Muscle of arm (tissue), 14 donors: ENCODE measurements at places on chromosomes 5 and 9.
A peak's percentile ranks its signal among the peaks of the same experiment; 100 is the strongest.

- DNase-seq = no peak
Measured at GRCh38 chr9:33049680-33050361, 24.7 kb downstream of the DNAJA1 start.

- peak; percentile 38 for DNase-seq
Measured at GRCh38 chr5:112061666-112062065, 304.7 kb upstream of the NREP start.

DNA sequence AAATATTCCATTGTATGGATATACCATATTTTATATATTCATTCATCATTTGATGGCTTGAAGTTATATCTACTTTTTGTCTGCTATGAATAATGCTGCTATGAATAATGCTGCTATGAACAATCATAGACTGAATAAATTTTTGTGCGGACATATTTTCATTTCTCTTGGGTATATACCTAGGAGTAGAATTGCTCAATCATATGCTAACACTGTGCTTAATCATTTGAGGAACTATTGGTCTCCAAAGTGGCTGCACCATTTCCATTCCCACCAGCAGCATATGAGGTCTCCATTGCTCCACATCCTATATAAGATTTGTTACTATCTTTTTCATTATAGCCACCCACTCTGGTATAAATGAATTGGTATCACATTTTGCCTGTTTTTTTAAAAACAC is 18.3 kb upstream of the TEK start:
- no peak for DNase-seq

DNA sequence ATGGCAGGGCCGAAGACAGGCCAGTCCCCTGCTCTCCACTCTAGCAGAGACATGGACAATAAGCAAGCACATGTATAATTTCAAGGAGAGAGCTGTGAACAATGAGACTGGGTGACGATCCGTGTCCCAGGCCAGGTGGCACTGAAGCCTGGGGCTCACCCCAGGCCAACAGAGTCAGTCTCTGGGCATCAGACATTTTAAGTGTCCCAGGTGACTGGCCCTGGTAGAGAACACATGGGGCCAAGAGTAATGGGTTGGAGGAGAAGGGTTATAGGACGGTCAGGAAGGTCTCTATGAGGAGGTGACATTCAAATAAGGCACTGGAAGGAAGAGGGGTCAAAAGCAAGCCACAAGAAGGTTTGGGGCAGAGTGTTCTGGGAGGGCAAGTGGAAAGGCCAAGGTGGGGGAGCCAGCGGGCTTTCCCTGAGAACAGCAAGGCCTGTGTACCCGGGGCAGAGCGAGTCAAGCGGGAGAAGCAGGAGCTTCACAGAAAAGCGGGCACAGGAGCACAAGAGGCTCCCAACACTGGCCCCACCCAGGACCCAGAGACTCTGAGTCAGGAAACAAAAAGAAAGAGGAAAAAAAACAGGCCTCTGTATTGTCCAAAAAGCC is 1.1 kb upstream of the AKNA start:
- DNase-seq = no peak

DNA sequence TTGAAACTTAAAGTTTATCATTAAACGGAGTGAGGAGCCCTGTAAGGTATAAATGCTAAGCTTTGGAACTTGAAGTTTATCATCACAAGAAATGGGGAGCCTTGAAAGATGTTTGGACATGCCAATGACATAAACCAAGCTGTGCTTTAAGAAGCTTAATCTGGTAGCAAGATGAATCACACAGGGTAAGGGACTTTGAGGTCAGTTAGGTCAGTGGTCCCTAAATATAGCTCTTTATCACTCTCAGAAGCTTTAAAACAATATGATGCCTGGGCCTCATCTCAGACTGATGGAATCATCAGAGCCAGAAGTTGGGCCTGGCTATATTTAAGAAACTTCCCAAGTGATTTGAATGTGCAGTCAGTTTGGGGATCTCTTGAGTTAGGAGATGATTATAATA is 85.7 kb downstream of the TNC start:
- DNase-seq = no peak

GRCh38 chr9:107108342-107109130 is 174.5 kb upstream of the RAD23B start:
- DNase-seq = no peak

DNA sequence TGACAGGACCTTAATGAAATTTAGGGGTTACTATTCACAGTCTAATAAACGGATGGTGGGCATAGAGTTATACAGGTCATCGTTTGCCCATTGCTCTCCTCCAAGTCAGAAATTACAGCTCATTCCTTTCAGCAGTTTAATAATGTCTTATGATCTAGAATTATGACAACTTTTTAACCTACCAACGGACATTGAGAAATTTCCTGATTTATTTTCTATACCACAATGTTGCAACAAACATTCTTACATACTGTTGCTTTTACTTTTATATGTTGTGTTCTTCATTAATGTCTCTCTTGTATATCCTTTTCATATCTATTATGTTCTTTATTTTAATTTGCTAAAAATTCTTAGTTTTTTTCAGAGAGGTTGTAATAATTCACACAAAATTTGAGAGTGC is 152.8 kb upstream of the PRLR start:
- no peak for DNase-seq

DNA sequence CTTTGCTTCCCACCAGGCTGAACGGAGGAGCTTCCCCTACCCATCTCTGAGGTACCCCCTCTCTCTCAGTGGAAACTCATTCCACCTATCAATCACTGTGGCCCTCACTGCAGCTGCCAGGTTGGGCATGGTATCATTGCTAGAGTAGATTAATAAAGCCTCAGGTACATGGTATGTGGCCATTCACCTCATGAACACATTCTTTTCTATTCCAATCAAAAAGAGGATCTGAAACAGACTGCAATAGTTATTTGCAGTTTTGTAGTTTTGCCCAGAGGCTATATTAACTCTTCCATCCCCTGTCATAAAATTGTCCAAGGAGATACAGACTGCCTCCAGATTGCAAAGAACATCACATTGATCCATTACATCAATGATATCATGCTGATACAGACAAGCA is 85.8 kb upstream of the MVB12B start:
- DNase-seq = no peak

- no peak for DNase-seq
Measured at GRCh38 chr5:115396688-115397087, 100.2 kb upstream of the CCDC112 start.

DNA sequence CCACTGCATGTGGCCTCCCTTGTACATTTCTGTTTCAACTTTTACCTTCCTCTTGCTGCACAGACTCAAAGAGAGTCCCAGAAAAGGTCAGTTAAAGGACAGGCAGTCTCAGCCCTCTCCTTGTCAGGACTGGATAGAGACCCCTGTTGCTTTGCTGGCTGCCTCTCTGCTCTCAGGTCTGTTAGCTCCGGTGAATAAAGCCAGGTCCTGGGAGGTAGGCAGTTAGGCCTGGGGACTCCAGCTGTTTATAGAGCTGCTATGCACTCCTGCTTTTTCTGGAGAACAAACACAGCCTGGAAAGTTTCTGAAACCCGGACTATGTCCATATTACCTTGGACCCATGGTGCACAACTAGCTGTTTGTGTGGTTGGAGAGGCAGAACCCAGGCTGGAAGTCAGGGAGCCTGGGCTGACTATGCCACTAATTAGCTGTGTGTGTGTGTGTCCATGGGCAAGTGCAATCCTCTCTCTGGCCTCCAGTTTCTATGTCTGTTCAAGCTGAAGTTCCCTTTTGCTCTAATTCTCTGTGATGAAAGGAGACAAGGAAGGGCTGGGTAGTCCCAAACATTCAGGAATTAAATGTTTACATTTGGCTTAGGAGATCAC is 42.9 kb downstream of the GLRA1 start:
- DNase-seq = no peak

GRCh38 chr9:126357074-126357473 is 30.4 kb downstream of the MVB12B start:
- DNase-seq = no peak

GRCh38 chr9:98990181-98990870 is 46.6 kb downstream of the COL15A1 start:
- DNase-seq = no peak

- DNase-seq = no peak
Measured at GRCh38 chr9:136023410-136024225, 62.4 kb upstream of the UBAC1 start.

DNA sequence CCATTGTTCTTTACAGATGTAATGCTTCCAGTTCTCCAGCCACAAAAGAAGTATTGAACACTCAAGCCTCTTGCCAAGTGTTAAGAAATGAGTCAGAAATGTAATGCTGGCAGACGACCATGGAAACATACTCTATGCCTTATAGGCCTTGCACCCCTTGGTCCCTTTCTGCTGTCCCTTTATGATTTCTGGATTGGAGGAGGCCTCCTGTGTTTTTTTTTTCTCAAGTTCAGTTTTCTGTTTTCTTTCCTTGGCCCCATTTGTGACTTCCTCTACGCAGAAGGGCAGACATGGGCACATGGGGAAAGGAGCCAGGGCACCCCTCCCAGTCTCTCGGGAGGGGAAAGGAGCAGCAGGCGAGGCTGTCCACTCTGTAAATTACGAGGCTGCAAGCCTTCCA is 53.4 kb downstream of the SNX18 start:
- DNase-seq = peak; percentile 68

GRCh38 chr9:124279531-124280175 is 21.9 kb downstream of the NEK6 start:
- no peak for DNase-seq

GRCh38 chr5:104915226-104915625 is 1352.6 kb upstream of the NUDT12 start:
- DNase-seq = no peak

DNA sequence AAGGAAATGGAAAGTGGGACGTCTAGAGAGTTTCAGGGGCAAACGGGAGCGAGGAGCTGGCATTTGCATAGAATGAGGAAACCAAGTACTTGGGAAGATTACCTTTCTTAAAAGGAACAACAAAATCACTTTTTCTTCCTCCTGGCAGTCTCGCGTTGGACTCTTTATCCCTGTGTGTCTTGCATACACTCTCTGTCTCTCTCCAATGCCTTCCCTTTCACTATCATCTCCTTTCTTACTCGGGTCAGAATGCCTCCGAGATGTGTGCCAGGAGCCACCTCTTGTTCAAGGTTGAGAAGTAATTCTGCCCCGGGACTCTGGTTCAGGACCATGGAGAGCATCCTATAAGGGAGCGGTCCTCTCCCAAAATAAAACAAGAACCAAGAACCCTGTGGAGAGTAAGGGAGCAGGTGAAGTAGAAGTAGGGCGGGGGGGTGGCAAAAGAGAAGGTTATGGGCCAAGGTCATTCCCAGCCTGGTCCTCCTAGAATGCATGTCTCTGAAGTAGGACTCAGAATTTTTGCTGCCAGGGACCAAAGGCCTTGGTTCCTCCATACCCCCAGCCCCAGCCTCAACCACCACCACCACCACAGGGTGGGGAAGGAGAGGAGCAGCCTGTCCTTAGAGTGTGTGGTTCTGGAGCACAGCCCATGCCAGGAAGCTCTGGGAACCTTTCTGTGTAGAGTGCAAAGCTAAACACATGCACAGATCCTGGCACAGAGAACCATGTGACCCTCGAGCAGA is 72.1 kb upstream of the ARAP3 start:
- peak; percentile 36 for DNase-seq

- DNase-seq = no peak
Measured at GRCh38 chr5:94508461-94509148, 109.8 kb downstream of the KIAA0825 start.

DNA sequence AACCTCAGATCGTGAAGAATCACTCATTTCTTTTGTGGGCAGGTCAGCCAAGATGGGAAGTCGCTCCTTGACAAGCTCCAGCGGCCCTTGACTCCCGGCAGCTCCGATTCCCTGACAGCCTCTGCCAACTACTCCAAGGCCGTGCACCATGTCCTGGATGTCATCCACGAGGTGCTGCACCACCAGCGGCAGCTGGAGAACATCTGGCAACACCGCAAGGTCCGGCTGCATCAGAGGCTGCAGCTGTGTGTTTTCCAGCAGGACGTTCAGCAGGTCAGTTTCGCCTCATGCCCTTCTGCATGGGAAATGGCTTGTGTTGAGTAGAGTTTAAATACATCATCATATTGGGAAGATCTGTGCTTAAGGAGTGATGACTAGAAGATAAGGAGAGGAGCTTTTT is 173.3 kb downstream of the TRIO start:
- no peak for DNase-seq

DNA sequence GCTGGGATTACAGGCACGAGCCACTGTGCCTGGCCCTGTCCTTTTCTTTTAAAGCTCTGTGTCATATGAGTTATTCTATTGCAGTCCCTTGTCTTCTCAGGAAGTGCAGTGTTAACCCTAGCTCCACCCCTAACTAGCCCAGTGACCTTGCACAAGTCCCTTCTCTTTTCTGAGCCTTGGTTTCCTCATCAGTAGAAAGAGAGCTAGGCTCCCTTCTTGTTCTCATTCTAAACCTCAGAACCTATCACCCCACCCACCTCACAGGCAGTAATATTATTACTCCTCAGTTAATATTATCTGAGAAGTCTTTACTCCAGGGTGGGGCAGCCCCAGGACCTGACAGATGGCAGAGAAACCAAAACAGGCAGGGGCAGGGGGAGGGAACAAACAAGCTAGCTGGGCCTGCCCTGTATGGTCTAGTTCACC is 7.2 kb downstream of the CYFIP2 start:
- no peak for DNase-seq

GRCh38 chr9:89611425-89611824 is 6.6 kb downstream of the GADD45G start:
- no peak for DNase-seq

GRCh38 chr5:170221327-170221741 is 11.5 kb upstream of the C5orf58 start:
- peak; percentile 84 for DNase-seq

DNA sequence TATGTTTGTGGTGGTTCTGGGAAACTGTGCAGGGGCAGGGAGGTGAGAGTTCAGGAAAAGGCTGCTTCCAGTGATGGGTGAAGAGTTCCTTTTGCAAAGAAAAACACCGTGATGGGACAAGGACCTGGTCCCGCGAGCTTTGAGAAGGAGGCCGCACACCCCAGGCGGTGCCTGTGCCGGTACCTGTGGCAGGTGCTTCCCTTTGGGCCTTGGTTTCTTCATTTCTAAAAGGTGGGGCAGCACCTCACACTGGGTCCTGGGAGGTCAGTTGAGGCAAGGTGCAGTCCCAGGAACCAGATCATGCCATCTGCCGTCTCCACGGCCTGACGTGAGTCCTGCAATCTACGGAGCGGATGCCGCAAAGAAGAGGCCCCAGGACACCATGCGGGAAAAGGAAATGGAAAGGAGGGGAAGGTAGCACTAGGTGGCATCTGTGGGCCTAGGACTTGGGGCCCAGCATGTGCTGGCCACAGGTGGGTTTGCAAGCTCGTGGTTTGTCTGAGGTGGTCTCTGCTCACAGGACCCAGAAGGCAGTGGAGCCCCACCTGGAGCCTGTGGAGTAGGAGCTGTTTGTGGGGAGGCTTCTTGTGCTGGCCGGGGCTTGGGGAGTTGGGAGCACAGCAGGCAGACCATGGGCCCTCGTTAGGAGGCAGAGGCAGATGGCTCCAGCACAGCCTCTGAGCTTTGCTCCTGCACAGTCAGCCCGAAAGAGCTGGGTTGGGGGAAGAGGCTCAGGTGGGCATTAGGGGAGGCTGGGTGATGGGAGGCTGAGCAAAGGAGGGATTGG is 131.6 kb downstream of the CACNA1B start:
- DNase-seq = no peak

- peak; percentile 25 for DNase-seq
Measured at GRCh38 chr9:133572821-133573361, 36.3 kb downstream of the FAM163B start.
